ENCODE measurements at places on chromosomes 5 and 9.

- DNase-seq = no peak
Measured at GRCh38 chr5:34863946-34864345, 25.0 kb downstream of the TTC23L start.

- DNase-seq = no peak
Measured at GRCh38 chr5:147188200-147189108, 46.4 kb upstream of the STK32A start.

DNA sequence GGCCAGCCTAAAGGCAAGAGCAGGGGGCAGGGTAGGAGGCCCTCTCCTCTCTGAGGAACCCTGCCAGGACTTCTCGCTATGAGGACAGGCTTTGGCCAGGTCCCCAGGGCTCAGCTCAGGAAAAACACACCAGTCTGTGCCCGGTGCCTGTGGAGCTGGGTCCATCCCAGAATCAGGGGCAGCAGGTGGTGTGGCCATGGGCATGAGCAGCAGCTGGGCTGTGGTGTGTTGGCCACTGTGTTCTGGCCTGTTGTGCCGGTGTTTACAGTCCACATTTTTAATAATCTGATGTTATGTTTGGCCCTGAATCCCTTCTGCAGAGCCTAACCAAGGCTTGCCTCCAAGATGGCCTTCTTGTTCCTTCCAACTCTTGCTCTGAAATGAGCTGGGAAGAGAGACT is 77.0 kb downstream of the FGF18 start:
- DNase-seq = no peak

DNA sequence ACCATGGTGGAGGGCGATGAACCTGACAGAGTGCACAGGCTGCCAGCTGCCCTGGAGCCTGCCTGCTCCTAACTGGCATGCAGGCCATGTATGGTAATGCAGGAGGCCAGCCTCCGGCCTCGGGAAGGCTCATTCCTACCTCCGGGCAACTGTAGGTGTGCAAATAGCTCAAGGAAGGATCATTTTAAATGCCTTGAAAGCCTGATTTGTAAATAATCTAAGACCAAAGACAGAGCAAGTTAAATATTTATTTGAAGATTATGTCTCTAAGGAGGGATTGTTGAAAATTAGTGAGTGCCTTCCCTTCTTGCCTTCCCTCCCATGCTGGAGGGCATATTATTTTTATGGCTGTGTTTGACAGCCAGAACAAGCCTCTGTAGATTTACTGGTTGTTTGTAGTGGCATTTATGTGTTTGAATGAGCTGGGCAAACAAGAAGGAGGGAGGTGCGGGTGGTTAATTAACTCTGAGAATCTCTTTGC is 285.7 kb upstream of the TUT7 start:
- no peak for DNase-seq

GRCh38 chr5:149060325-149060724 is 2.5 kb downstream of the SH3TC2 start:
- no peak for DNase-seq

- no peak for DNase-seq
Measured at GRCh38 chr9:81530310-81530810, 159.0 kb downstream of the TLE1 start.

- DNase-seq = no peak
Measured at GRCh38 chr9:93329629-93330280, 121.7 kb upstream of the FAM120A start.

DNA sequence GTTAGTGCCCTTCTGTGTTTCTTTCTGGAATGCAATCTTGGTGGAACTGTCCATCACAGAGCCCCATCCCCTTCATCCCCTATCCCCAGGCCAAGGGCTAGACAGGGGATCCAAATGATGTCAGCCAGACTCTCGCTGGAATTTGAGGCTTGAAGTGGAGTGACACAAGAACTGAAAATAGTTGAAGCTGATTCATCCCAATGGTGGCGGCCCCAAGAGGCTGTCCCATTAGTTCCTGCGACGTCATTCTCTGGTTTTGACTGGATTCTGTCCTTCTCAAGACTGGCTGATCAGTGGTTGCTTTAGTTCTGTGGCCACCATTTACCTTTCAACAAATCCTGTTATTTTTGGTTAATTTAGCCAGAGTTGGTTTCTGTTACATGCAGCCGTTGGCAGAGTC is 59.9 kb downstream of the SUB1 start:
- no peak for DNase-seq

- DNase-seq = no peak
Measured at GRCh38 chr5:110965773-110966581, 105.5 kb upstream of the TSLP start.

GRCh38 chr5:38375423-38375822 is 117.1 kb downstream of the EGFLAM start:
- no peak for DNase-seq

GRCh38 chr9:85702726-85703289 is 38.9 kb downstream of the AGTPBP1 start:
- DNase-seq = no peak
